ENCODE measurements at places on chromosomes 2 and 18. TPM values are rescaled to one million over a fixed set of nuclear protein-coding genes. Genes with fewer than 3 reads are reported as not detected.

NT5DC4 gene
- total RNA-seq = not detected

SLC9A4 gene
- total RNA-seq = not detected

FAM110C gene
- 3.1 TPM for total RNA-seq

DNA sequence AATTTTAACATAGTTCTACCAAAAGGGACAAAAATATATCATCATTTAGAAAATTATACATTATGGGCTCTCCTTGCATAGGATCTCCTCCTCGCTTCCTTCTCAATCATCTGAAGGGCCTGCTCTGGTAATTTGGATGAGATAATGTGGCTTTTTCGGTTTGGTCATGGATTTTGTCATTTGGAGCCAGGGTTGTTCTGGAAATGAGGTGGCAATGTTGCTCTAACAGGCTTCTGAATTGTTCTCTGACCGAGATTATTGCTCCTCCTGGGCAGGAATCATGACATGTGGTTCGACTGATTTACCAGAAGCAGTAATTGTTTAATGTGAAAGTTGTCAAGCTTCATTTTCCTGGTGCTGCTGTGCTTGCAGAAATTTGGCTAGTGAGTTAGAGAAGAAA is 194.7 kb upstream of the ERBB4 start:
- DNase-seq = no peak

MYOM1 gene
- total RNA-seq = 0.90 TPM

- no peak for DNase-seq
Observed at GRCh38 chr2:116719836-116720235, 1094.7 kb upstream of the DDX18 start.

DNA sequence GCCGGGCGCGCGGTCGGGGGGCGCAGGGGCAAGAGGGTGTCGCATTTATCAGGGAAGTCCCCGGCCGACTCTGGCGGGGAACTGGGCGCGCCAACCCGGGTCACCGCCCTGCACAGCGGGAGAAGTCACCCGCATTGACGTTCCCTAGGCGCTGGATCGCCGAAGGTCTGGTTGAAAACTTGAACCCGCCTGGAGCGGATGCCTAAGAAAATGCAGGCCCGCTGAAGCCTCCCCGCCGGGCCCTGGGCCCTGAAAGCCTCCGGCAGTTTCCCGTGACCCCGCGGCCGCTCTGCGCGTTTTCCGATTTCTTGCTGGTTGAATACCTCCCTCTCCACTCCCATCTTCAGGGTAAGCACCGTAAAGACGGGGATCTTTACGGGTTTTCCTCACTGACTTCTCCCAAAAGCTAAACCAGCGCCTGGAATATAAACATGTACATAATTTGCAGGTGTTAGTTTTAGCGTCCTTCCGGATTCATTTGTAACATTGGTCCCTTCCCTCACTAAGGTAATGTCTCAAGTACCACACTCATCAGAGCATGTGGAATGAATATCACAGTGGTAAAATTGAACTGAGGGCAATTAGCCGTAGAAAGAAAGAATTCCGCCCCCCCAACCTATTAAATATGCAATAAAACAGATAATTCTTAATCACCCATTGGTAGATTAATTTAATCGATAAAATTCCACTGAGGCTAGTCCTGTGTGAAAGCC is 675 bp upstream of the SPIRE1 start:
- peak; percentile 30 for DNase-seq

DNA sequence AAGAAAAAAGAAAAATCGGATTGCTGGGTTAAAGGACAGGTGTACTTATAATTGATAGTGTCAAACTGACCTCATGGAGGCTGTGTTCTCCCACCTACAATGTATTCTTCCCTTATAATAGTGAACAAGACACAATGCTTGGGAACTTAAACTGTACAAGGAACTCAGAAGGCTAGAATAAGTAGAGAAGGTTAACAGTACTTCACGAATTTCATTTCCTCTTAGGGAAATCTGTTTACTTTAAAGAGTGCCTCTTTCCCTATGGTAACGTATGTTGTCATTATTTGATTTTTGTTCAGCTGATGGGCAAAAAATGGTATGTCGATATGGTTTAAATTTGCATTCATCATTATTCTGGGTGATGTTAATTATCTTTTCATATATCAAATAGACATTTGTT is 9.2 kb upstream of the HK2 start:
- no peak for DNase-seq

BOLL gene
- not detected for total RNA-seq

- DNase-seq = no peak
Observed at GRCh38 chr2:176284461-176285049, 15.3 kb downstream of the MTX2 start.

ITGA4 gene
- total RNA-seq = 51.2 TPM

UGT1A9 gene
- total RNA-seq = not detected

DNA sequence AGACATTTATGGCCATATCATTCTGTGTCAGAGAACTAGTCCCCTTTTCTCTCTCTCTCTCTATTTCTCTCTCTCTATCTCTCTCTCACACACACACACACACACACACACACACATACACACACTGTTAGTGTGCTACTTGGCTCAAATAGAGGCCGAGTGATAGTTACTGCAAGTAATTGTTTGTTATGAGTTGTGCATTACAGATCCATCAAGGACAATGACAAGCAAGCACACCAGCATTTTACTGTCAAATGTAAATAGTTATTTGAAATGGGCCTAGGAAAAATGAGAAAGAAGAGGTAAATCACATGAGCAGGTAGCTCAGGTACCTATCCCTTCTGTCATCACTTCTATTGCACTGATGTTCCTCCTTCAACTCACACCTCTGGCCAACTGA is 122.4 kb upstream of the CDH7 start:
- no peak for DNase-seq

CYRIA gene
- 0.81 TPM for total RNA-seq

- DNase-seq = no peak
Observed at GRCh38 chr2:81436256-81436655, 1131.7 kb upstream of the LRRTM1 start.

HJURP gene
- 98.4 TPM for total RNA-seq

DNA sequence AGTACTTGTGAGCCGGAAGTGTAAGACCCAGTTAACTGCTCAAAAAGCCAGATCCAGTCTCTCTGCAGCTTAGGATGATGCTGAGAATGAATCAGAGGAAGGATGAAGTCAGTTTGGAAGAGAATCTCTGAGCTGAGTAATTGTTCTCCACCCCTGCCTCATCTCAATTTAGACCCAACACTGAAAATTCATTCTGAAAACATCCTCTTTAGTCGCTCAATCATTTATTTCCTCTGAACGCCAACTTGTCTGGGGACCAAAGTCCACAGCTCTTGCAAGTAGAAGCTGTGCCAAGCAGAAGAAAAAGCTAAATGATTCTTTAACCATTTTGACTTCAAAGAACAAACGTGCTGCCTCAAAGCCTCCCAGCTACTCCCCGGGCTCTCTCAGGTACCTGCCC is 177.1 kb upstream of the KLHL29 start:
- no peak for DNase-seq

DNA sequence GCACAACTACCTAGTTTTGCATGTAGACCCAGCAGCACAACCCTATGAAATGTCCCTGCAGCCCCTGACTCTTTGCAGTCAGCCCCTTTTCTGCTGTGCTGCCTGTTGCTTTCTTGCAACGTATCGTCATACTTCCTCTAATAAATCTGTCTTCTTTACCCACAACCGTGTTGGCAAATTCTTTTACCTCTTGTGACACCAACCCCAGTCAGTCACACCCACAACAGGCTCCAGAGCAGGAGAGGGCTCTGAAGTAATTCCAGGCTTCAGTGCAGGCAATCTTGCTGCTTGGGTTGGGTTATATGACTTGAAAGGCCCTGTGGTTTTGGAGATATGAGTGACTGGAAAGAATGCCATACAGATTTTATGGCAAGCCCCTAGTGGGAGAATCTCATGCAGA is 79.1 kb upstream of the KCNH7 start:
- no peak for DNase-seq

- DNase-seq = no peak
Observed at GRCh38 chr2:142724713-142725349, 152.6 kb upstream of the KYNU start.

TUBA3E gene
- total RNA-seq = not detected

DNA sequence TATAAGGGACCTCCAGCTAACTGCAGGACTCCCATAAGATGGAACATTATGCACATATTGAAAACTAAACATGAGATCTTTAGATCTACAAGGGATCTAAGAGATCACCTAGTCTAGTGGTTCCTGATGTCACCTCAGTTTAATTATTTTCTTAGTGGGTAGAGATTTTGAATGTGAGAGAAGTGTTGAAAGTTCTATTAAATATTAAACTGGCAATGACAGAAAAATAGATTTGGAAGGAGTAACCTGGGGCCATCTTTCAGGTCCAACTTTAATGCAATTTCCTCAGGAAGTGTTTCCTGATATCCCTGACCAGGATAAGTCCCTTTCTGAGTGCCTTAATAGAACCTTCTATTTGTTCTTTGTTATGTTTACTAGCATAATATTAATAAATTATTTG is 29.1 kb upstream of the CPS1 start:
- no peak for DNase-seq

DNA sequence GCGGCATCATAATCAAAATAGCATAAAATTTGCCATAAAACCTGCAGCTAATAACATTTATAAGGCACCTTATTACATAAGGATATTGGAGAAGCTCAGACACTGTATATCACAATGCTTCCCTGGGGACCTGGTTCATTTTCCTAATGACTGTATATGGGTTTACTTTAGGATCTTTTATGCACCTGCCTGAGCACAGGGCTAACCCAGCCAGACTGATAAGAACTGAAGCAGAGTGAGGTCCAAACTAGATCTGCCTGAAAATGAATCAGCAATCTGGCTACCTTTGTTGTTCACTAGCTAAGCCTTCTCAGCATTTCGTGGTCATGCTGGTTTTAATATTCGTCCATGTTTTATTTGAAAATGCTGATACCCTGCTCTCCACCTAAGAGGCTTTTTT is 1922.3 kb upstream of the CELF4 start:
- DNase-seq = no peak

IL1F10 gene
- total RNA-seq = not detected

C1QL2 gene
- not detected for total RNA-seq

UGT1A5 gene
- total RNA-seq = not detected

HOXD8 gene
- total RNA-seq = not detected

GRCh38 chr18:54883816-54884604 is 55.7 kb downstream of the RAB27B start:
- DNase-seq = no peak

Measured in activated CD4-positive, alpha-beta memory T cell treated with anti-CD3 and anti-CD28 coated beads for 36 hours (primary cell).